ENCODE measurements at places on chromosomes 6 and 20.

- no peaks in the 10 kb centered on the region for H3K4me1 ChIP-seq
- H3K4me3 ChIP-seq, result no peak overlapping the region
- no peak overlapping the region for H3K27ac ChIP-seq
- peaks cover 2% of the 10 kb centered on the region for H3K27me3 ChIP-seq
Measured at GRCh38 chr20:15318682-15319081, 981.3 kb upstream of the FLRT3 start.

DNA sequence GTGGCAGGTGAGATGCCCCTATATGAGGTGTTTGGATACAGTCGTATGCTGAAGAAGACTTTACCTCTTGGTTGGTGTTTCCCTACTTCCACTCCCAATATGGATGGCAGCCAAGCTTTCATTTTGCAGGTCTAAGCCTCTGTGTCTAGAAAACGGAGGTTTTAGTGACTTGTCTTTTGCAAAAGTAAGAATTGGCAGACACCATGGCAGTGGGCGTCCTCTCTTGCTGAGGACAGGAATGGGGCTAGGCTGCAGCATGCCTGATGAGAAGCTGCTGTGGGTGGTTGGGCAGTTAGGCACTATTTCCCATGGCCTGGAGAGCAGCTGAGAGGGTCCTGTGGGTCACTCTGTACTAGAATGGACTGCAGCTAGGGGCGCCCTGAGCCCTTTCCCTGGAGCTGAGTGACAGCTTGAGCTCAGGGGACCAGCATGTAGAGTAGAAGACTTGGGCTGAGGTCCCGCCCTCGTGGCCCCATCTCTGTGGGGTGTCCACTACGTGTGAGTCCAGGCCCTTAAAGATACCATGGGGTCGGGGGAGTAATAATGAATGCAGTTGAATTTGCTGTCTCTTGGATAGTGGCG is 127.4 kb downstream of the CDH26 start:
- no peaks in the 10 kb centered on the region for H3K4me1 ChIP-seq
- no peak for DNase-seq
- peaks cover 23% of the 10 kb centered on the region for H3K27me3 ChIP-seq
- no peak overlapping the region for H3K4me3 ChIP-seq
- H3K36me3 ChIP-seq, result no peaks in the 10 kb centered on the region
- no peak overlapping the region for H3K27ac ChIP-seq

GRCh38 chr6:89597988-89598387 is 40.6 kb downstream of the LYRM2 start:
- H3K4me1 ChIP-seq, result peaks cover 45% of the 10 kb centered on the region
- H3K27ac ChIP-seq, result peak overlapping the region; percentile 75
- DNase-seq, result no peak
- H3K36me3 ChIP-seq, result peaks cover 20% of the 10 kb centered on the region

GRCh38 chr6:38846844-38847243 is 131.7 kb downstream of the DNAH8 start:
- peaks cover 24% of the 10 kb centered on the region for H3K27me3 ChIP-seq
- H3K4me3 ChIP-seq, result no peak overlapping the region
- no peaks in the 10 kb centered on the region for H3K36me3 ChIP-seq
- DNase-seq, result no peak

GRCh38 chr6:111559188-111560097 is 46.2 kb downstream of the TRAF3IP2 start:
- H3K27ac ChIP-seq, result no peak overlapping the region
- DNase-seq, result no peak
- H3K4me1 ChIP-seq, result peaks cover 16% of the 10 kb centered on the region
- no peak overlapping the region for H3K4me3 ChIP-seq
- peaks cover 44% of the 10 kb centered on the region for H3K36me3 ChIP-seq
- H3K27me3 ChIP-seq, result no peaks in the 10 kb centered on the region

DNA sequence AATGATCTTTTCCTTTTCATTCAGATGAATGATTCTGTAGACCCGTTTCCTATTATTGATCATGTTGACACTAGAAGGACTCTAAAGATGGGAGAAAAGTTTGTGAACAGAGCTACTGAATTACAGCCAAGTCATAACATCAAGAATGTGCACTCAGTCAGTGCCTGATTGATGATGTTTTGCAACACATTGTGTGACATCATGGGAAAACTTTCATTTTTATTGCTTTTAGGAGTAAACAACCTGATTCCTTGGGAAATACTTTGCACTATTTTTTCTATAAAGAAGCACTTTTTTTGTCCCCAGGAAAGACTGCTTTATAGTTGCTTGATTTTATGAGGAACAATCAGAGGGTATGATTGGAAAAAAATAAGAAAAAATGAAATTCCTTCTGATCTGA is 383.8 kb upstream of the JAG1 start:
- no peaks in the 10 kb centered on the region for H3K36me3 ChIP-seq
- DNase-seq, result no peak
- no peak overlapping the region for H3K4me3 ChIP-seq
- no peaks in the 10 kb centered on the region for H3K4me1 ChIP-seq
- no peaks in the 10 kb centered on the region for H3K27me3 ChIP-seq
- H3K27ac ChIP-seq, result no peak overlapping the region

GRCh38 chr20:10724449-10725173 is 50.8 kb upstream of the JAG1 start:
- DNase-seq, result no peak
- H3K4me1 ChIP-seq, result no peaks in the 10 kb centered on the region
- no peak overlapping the region for H3K4me3 ChIP-seq
- H3K27me3 ChIP-seq, result peaks cover 21% of the 10 kb centered on the region
- H3K27ac ChIP-seq, result no peak overlapping the region

GRCh38 chr20:50186151-50186885 is 4.3 kb upstream of the CEBPB start:
- H3K4me3 ChIP-seq, result no peak overlapping the region
- DNase-seq, result peak; percentile 74
- H3K36me3 ChIP-seq, result no peaks in the 10 kb centered on the region
- peaks cover 18% of the 10 kb centered on the region for H3K27me3 ChIP-seq

GRCh38 chr6:50851049-50851845 is 32.6 kb downstream of the TFAP2B start:
- H3K27me3 ChIP-seq, result peaks cover 53% of the 10 kb centered on the region
- no peak overlapping the region for H3K4me3 ChIP-seq
- no peak for DNase-seq
- peaks cover 2% of the 10 kb centered on the region for H3K36me3 ChIP-seq
- H3K4me1 ChIP-seq, result no peaks in the 10 kb centered on the region

DNA sequence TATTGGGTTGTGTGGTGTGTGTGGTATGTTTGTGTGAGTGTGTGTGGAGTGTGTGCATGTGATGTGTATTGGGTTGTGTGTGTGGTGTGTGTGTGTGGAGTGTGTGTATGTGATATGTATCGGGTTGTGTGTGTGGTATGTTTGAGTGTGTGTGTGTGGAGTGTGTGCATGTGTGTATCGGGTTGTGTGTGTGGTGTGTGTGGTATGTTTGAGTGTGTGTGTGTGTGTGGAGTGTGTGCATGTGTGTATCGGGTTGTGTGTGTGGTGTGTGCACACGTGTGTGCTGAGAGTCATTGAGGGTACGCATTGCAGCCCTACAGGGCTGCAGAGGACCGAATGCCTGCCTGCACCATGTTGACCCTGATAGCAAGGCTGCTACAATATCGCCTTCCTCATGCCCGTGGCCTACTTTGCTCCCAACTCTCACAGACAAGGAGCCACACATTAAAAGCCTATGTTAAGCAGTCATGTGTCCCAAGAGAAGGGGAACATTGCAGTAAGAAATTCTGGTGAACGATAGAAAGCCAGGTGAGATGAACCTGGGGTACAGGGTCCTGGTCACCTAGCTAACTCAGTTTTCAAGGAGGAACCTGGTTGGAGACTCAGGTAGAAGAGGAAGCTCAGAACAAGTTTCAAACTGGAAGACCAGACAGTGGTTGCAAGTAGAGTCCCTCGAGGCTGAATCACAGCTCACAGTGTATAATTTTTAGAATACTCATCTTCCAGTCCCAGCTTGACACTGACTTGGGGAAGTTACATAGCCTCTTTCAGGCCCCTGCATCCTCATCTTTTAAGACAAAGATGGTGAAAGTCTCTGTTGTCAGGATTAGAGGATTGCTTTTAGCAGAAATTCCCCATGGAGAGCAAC is 45.7 kb upstream of the TMEM170B start:
- peaks cover 26% of the 10 kb centered on the region for H3K4me1 ChIP-seq
- no peak overlapping the region for H3K4me3 ChIP-seq
- no peak overlapping the region for H3K27ac ChIP-seq
- H3K36me3 ChIP-seq, result no peaks in the 10 kb centered on the region

- DNase-seq, result no peak
- no peaks in the 10 kb centered on the region for H3K4me1 ChIP-seq
- no peaks in the 10 kb centered on the region for H3K36me3 ChIP-seq
- H3K27ac ChIP-seq, result no peak overlapping the region
- H3K27me3 ChIP-seq, result peaks cover 2% of the 10 kb centered on the region
Measured at GRCh38 chr20:40835321-40835720, 146.3 kb upstream of the MAFB start.

DNA sequence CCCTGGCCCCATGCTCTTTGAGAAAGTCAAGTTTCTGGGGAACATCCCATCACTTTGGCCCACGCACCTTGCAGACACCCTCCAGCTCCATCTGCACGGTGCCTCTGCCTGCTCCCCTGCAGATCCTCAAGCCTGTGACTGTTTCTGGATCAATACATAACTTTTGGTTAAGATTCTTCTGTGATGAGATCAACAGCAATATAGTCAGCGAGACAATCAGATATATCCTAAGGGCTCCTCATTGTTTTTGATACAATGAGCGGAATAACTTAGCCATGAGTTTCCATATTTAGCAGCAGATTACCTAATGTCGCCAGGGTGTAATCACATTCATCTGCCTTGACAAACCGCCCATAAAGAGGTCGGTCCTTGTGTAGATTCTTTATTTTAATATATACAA is 109.3 kb upstream of the MTHFD1L start:
- H3K4me3 ChIP-seq, result no peak overlapping the region
- H3K27ac ChIP-seq, result no peak overlapping the region

DNA sequence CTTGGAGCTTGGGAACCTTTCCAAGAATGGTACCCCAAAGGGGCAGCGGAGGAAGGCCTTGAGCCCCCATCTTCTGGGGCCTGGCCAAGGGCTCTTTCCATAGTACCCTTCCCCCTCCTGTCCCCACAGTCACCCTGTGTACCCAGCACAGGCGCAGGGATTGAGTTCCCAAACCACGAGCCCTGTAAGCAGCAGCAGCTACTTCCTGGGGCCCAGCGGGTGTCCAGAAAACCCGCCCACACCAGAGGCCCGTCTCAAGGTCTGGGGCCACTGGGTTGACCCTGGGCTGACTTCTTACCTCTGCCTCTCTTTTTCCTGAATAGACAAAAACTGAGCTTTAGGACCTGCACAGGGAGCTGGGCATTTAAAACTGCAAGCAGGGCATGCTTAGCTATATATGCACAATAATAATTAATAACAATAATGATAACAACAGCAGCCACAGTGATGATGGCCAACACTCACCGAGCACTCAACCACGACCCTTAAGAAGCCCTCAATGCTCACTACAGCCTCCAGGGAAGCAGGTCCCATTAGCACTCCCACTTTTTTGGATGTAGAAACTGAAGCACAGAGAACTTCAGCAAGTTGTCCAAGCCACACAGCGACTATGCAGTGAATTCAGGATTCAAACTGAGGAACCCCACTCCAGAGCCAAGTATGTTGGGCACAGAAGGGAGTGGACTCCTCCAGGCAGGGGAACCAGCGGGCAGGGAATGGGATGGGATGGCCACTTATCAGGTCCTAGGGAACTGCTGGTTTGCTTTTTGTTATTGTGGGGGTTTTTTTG is 14.5 kb downstream of the NOL4L start:
- no peak overlapping the region for H3K27ac ChIP-seq
- no peaks in the 10 kb centered on the region for H3K36me3 ChIP-seq
- H3K4me3 ChIP-seq, result no peak overlapping the region
- H3K27me3 ChIP-seq, result no peaks in the 10 kb centered on the region
- peaks cover 14% of the 10 kb centered on the region for H3K4me1 ChIP-seq

DNA sequence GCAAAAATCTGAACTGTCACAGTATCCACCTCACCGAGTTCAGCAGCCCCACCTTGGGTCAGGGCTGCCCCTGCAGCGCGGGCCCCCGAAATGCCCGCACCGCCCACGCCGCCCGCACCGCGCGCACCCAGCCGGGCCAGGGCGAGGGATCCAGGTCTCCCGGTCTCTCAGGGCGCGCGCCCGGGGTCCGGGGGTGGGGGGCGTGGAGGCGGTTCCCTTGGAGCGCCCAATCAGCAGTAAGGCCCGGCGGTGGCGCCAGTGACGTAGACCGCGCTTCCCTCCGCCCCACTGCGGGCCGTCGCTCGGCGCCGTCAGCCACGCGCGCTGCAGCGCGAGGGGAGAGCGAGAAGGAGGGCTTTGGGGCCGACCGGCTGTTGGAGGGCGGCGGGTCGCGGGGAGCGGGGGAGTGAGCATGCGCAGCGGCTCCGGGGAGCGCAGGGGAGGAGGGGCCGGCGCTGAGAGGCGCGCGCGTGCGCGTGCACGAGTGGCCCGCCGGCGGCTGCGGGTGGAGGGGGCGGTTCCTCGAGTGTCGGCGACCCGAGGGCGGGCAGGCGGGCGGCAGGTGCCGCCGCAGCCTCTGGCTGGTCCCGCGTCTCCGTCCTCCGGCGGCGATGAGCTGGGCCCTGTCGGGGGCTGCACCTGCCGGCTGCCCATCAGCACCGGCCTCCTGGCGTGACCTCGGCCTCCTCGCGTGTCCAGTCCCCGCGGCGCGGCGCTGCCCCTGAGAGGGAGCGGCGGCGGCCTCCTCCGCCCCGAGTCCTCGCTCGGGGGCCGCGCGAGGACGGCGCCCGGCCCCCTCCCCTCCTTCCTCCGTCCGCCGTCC is at the start of gene TMEM170B:
Gene TMEM170B (plus strand): TSS at position 521 of the 823 bp plus-strand sequence. CDS start 529 bp downstream, outside the sequence.
- peak; percentile 90 for DNase-seq
- H3K36me3 ChIP-seq, result no peaks in the 10 kb centered on the region
- H3K4me1 ChIP-seq, result peaks cover 17% of the 10 kb centered on the region
- H3K27ac ChIP-seq, result peak within 1 kb of the TSS; percentile 68
- H3K27me3 ChIP-seq, result peaks cover 62% of the 10 kb centered on the region

GRCh38 chr20:18637224-18637623 is 49.4 kb downstream of the DTD1 start:
- H3K27ac ChIP-seq, result no peak overlapping the region
- peaks cover 5% of the 10 kb centered on the region for H3K36me3 ChIP-seq
- H3K27me3 ChIP-seq, result no peaks in the 10 kb centered on the region
- DNase-seq, result no peak
- peaks cover 5% of the 10 kb centered on the region for H3K4me1 ChIP-seq

- H3K4me1 ChIP-seq, result no peaks in the 10 kb centered on the region
- H3K27me3 ChIP-seq, result peaks cover 10% of the 10 kb centered on the region
- H3K27ac ChIP-seq, result no peak overlapping the region
- H3K4me3 ChIP-seq, result no peak overlapping the region
- DNase-seq, result no peak
Measured at GRCh38 chr20:58791286-58791685, 59.4 kb downstream of the GNAS-AS1 start.

DNA sequence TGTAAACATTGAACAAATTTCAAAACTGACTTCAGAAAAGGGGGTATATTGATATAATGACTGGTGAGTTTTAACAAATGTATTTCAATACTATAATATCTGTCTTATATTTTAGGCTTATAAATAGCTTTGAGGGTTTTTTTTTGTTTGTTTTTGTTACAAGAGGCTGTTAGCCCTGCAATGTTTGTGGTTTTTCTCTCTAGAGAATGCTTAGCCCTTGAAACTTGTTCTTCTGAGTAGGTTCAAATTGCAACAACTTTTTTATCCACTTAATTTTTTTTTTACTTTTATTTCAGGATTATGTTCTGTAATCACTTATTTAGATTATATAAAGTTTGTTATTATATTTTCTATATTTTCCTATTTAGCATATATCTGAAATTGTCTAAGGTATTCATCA is 333.2 kb downstream of the RIMS1 start:
- H3K36me3 ChIP-seq, result no peaks in the 10 kb centered on the region
- no peak for DNase-seq
- H3K4me1 ChIP-seq, result no peaks in the 10 kb centered on the region
- no peaks in the 10 kb centered on the region for H3K27me3 ChIP-seq

GRCh38 chr20:47031821-47032220 is 137.2 kb downstream of the EYA2 start:
- H3K27ac ChIP-seq, result no peak overlapping the region
- no peaks in the 10 kb centered on the region for H3K4me1 ChIP-seq
- H3K27me3 ChIP-seq, result peaks cover 5% of the 10 kb centered on the region
- no peak for DNase-seq
- no peaks in the 10 kb centered on the region for H3K36me3 ChIP-seq
